ENCODE measurements at places on chromosomes 2 and 18. TPM values are rescaled to one million over a fixed set of nuclear protein-coding genes. Genes with fewer than 3 reads are reported as not detected.

The NBEAL1 gene
- 39.1 TPM for total RNA-seq

The UGT1A7 gene
- total RNA-seq, result not detected

The GTF2A1L gene
- 21.8 TPM for total RNA-seq

The CCDC102B gene
- 11.8 TPM for total RNA-seq

The DSC2 gene
- total RNA-seq, result 1.9 TPM

The VIT gene
- total RNA-seq, result 4.8 TPM

The MARS2 gene
- 3.1 TPM for total RNA-seq

The HOXD11 gene
- 39.3 TPM for total RNA-seq

The KYNU gene
- total RNA-seq, result 1.4 TPM

The MBP gene
- total RNA-seq, result 24.0 TPM

The ITGA6 gene
- total RNA-seq, result 31.0 TPM

The GALNT3 gene
- total RNA-seq, result 0.41 TPM

DNA sequence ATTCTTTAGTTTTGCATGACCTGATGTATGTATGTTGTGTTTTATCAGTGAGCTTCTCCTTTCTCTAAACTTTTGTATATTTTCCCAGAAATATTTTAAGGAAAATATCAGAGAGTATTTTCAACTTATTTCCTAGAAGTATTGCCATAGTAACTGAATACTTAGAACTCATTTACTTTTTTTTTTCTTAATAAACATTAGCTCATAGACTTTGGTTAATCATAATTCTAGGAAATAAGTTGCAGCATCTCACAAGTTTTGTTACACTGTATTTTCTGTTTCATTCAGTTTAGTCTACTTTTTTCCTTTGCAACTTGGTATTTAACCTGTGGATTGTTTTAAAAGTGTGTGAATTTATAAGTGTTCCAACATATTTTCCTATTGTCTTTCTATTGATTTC, 27.5 kb downstream of the SMCHD1 start:
- no peak for DNase-seq

DNA sequence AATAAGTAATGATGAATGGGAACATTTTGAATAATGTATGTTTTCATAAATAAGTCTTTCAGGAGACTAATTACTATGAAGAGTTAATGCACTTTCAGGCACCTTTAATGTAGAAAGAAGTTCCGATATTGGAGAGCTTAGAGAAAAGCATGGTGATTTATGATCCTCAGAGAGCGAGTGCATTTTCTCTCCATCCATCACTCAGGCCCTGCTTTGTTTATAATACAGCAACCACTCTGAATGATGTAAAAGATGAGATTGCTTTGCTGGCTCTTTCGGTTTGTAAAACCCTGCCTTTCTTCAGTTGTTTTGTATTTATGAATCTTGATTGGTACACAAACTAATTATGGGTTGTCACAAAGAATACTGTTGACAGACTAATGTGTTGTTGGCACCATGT, 132.0 kb downstream of the NYAP2 start:
- DNase-seq, result no peak

DNA sequence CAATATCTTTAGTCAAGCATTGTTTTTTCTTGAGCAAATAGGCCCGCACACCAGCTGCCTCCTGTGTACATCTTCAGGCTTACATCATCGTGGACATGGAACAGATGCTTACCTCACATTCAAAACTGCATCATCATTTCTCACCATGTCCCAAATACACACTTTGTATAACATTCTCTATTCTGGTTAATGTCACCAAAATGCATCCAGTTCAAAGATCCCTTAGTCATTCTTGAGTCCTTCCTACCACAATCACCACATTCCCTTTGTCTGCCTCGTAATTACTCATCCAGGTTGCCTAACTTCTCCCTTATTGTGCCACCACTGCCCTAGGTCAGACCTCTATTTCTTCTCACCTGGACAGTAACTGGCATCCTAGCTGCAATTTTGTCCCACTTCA, 373.7 kb upstream of the GALNT5 start:
- DNase-seq, result no peak

DNA sequence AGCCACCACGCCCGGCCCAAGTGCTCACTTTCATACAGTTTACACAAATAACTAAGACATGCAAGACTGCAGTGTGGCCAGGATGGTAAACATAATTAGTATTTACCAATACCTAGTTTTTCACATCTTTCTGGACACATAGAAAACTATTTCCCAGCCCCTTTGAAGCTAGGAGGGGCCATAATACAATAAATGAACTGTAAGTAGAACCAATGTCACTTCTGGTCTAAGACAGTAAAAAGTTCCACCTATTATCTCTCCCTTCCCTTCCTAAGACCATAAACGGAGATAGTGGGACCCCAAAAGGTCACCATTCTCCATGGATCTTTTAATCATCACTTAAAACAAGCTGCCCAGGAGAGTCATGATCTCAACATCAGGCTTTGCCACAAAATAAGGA, 51.0 kb downstream of the NBAS start:
- DNase-seq, result no peak

GRCh38 chr2:167509586-167509985, 621.3 kb downstream of the XIRP2 start:
- no peak for DNase-seq

GRCh38 chr2:19246496-19246895, 111.9 kb downstream of the OSR1 start:
- DNase-seq, result no peak

- DNase-seq, result no peak
These were observed 48.9 kb downstream of the AGAP1 start for GRCh38 chr2:235542733-235543127.

DNA sequence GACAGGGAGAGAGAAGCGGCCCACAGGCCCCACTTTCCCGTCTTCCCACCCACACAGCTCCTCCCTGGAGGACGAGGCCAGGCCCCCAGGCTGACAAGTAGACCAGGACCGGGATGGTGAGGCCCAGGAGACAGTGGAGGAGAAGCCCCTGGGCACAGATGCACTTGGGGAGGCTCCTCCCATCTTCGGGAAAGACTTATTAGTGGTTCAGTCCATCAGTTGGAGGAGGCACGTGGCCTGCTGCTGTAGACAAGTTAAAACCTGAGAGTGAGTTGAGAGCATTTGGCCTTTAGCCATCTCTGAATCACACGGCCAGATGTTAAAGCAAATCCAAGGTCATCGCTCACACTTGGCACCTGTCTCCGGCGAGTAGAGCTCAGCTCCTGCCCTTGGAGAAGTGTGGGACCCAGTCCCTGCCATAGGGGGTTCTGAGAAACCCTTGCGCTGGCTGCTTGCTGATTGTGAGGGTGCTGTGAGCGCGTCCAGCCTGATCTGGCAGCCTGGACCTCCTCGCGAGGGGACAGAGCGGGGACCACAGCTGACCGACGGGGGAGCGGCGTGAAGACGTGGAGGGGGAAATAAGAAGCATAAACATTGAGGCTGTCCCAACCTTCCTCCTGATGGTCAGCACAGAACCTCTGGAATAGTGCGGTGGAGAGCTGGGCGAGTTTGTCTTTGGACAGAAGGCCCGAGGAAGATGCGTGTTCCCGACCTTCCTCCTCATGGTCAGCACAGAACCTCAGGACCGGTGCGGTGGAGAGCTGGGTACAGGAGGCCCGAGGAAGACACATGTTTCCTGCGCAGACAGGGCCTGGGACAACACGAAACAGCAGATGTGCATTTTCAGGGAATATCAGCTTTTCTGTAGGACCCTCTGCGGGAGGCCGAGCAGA, 24.7 kb upstream of the ALLC start:
- DNase-seq, result peak; percentile 63

- peak; percentile 27 for DNase-seq
These were observed 16.1 kb upstream of the OTOS start for GRCh38 chr2:240156435-240157146.

GRCh38 chr2:232486558-232487384, 863 bp downstream of the ECEL1 start:
- DNase-seq, result peak; percentile 38

- DNase-seq, result no peak
These were observed 390.2 kb downstream of the THSD7B start for GRCh38 chr2:137155356-137156104.

DNA sequence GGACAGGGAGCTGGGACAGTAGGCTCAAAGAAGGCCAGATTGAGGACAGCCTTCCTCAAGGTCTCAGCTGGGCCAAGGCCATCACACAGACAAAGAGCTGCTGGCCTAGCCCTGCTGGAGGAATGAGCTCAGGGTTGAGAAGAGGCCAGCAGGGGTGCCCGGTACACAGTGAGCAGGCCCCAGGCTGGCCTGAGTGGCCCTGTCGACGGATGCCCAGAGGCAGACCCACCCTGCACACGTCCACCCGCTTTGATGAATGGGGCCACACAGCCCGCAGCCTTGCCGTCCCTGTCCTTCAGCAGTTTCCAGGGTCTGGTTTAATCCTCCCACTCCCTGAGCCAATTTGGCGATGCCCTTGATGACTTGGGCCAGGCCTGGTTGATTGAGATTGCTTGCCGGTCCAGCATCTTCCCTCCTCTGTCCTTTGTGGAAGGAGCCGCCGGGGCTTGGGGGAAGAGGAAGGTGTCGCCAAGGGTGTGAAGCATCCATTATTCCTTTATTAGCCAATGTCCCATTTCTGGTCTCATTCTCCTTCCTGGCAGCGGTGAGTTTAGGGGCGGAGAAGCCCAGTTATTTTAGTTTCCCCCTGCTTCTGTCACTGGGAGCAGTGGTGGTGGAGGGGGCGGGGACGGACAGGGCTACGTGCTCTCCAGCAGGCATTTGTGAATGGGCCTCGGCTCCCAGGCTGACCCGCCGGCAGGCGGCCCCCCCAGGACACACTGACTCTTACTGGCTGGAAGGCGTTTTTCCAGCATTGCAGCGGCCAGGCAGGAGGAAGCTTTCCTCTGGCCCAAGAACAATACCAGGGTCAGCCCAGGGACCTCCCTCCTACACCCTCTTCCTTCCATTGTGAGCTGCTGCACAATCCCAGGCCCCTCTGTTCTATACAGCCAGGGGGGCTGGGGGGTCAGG, 141.8 kb downstream of the CTIF start:
- DNase-seq, result peak; percentile 76

DNA sequence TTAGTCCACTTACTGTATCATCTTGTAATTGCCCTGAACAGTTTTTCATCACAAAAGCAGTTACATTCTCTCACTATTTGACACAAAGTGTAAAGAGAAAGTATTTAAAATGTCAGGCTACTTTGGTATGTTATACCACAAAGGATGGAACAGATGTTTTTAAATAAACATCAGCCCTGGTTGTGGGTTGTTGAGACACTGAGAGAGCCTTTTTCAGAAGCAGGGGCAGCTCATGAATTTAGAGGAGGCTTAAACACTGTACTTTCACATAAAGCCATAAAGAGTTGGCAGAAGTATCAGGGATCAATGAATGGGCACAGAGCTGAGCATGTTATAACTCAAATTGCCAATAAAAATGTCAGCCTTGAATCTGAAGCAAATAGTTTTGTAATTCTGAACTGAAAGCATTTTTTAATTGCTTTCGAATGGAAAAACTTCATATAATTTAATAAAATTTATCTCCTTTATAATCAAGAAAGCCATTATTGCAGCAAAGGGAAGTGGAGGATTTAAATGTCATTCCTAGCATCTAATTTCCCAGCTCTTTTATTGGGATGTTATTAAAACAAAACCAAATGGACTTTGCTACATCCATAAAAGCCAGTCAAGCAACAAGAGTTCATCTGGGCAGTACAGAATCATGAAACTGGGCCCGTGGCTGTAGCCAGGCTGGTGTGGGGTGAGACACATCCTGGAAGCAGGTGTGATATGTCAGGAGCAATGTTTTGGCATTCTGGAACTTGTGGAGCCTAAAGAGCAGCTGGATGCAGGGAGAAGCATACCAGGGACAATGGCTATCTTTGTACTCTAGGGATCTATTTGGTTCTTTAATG, 95.1 kb upstream of the NT5C1B start:
- no peak for DNase-seq

DNA sequence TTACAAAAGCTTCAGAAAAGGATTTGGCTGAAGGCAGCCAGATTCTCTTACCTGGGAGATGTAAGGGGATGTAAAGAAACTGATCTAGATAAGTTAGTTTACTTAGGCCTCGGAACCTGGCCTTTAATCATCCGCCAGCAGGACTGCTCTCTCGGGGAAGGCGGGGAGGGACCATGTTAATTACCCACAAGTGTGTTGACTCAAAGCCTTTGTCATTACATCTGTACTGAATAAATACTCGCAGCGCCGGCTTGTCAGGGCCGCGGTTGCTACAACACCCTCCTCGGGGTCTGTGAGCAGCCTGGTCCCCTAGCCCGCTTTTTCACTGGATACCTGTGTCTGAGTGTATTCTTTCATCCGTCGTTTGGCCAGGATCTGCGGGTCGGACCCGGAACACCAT, 6.7 kb downstream of the CHMP3 start:
- DNase-seq, result no peak

DNA sequence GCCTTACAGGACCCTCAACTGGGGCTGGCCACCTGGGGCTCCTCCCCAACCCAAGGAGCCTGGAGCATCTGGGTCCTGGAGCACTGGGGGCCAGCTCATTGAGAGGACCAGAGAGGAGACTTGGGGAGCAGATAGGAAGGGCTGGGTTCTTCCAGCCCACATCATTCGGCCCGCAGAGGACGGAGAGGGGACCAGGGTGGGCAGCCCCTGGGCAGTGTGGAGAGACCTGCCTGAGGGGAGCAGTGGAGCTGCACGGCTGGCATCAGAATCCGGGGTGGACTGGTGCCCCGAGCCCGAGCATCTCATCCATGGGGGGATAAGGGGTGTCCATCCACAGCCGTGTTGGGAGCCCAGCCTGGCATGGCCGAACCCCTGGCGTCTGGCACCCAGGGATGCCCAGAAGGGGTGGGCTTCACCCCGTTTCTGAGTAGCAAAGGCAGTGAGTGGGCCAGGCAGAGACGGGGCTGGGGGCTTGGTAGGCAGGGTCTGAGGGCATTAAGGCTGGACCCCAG, 11.3 kb downstream of the GPC1 start:
- no peak for DNase-seq

- no peak for DNase-seq
These were observed 948.5 kb downstream of the SLC4A3 start for GRCh38 chr2:220575963-220576362.

- DNase-seq, result no peak
These were observed 225.1 kb upstream of the ITGA4 start for GRCh38 chr2:181231886-181232621.

DNA sequence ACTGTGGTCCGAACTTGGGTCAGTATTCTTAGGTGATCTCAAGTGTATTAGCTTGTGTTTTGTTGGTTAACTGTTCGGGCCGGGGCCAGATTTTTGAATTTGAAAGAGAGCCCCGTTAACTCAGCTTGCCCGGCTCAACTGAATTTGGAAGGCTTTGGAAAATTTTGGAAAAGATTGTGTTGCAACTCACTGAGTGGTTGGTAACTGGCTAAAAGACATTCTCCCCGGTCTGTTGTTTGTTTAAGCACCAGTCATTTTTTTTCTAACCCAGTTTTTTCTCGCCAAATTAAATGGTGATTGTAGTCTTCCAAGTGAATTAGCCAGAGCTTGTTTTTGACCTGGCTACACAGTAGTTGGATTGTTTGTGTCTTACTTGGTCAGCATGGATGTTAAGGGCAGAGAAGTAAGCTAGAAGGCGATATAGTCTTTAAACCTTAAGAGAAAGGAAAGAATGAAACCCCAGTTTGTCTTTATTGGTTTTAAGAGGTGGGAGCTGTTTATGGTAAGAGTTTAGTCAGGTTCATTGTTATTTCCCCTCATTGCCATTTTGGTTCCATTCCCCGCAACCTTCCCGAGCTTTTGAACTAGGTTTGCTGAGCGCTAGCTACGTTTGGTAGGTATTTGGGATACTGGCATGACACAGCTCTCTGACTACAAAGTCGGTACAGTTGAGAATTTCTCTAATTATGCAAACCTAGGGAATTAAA, 2.4 kb downstream of the MAP4K4 start:
- DNase-seq, result no peak

- DNase-seq, result no peak
These were observed 6.3 kb downstream of the UGT1A1 start for GRCh38 chr2:233766416-233766815.

Data from sigmoid colon (tissue), 7 donors.